ENCODE measurements at places on chromosomes 7 and 10.

- DNase-seq, result no peak
These were observed 234.3 kb upstream of the TEX47 start for GRCh38 chr7:89029864-89030263.

GRCh38 chr10:21506351-21506750 lies 19.1 kb downstream of the SKIDA1 start:
- no peak for DNase-seq

DNA sequence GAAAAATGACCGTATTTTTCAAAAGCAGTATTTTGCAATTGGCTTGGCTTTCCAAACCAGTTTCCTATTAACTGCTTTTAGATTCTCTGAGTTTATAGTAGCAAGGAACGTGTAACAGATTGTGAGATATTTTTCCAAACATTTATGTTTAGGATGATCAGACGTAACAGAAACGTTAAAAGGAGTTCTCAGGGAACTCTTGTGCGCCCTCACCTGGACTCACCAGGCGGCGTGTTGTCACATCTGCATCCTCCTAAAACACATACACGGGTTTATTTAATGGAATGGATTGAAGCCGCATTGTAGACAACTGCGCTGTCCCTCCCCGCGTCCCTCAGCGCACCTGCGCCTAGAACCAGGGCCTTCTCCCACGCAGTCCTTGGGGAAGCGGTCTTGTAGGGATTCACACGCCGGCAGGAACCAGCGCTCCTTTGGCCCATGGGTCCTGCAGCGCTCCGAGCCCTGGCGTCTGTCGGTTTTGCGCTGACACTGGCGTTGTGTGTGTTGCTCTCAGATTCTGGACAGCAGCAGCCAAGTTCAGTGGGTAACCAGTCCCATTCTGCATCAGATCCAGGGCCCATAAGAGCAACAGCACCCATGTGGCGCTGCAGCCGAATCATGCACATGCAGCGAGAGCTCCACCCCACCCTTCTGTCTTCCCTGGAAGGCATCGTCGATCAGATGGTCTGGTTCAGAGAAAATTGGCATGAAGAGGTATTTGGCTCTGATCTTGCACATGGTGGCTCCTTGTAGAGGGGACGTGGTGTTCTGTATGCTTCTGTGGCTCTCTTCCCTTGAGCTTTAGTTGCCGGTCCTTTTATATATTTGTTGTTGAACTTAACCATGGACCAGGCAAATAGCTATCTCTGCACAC lies 114.9 kb downstream of the TRRAP start:
- DNase-seq, result no peak

- no peak for DNase-seq
These were observed 29.0 kb downstream of the ATOH7 start for GRCh38 chr10:68202960-68203353.

DNA sequence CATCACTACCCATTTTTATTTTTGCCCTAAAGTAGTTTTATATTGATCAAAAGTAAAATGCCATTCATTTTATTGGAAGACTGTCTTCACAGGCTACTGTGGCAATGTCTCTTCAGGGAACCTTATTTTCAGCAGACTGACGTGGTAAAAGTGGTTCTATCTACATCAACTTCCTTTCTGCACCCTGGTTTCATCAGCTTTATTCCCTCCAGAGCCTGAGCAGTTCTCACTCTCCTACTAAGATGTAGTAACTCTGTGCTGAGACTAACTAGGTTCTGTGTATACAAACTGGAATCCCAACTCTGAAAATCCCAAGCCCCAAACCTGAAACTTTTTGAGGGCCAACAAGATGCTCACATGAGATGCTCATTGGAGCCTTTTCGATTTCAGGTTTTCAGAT lies 155.3 kb downstream of the SFMBT2 start:
- no peak for DNase-seq

GRCh38 chr7:129553899-129554461 lies 51.6 kb downstream of the SMKR1 start:
- DNase-seq, result peak; percentile 27

DNA sequence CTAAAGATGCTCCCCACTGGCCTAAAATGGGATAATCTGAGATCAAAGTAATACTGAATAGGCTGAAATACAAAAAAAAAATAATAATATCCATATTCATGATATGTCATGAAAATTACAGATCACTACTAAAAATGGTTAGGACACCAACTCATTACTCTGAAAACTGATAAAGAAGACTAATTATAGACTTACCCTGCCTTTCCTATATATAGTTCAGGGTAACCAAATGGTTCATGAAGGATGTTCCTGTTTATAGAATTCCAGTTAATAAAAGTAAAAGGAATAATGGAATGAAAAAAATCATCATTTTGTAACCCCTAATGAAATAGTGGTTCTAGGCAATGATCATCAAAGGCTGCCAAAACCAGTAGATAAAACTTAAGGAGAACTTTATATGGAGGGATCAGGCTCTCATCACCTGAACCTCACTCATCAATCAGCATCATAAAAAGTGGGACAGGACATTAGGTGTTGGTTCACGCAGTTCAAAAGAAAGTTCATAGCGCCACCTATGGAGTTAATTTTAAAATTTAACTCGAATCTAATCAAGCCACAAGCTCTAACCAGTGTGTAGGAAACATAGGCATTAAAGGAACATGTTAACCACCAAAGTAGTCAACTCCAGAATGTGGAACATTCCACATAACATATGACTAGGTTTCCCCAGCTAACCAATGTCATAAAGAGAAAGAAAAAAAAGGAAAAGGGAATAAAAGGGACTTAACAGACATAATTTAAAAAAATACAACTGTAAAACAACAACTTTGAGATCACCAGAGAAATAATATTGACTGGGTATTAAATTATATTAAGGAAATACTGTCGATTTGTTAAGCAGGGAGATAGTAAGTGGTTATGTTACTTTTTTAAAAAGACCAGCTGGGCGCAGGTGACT lies 35.7 kb downstream of the P4HA1 start:
- no peak for DNase-seq

GRCh38 chr7:32253299-32253698 lies 183.1 kb upstream of the PDE1C start:
- DNase-seq, result no peak

GRCh38 chr10:3270577-3271316 lies 98.2 kb upstream of the PITRM1 start:
- DNase-seq, result no peak

DNA sequence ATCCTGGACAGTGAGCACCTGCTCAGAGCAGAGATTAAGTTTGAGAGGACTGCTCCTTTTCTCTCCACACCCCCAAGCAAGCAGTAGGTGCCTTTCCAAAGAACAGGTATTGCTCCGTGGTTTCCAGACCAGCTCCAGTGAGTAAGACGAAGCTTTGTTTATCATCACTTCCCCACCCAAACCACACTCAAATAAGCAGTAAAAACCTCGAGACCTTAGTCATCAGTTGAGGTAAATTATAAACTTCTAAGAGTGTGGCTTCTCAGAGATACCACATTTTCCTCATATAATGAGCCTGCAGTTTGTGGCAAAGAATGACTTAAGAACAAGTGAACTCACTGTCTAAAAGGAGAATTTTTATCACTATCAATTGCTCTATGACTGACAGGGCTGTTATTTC lies 50.0 kb upstream of the GRB10 start:
- no peak for DNase-seq

- no peak for DNase-seq
These were observed 58.2 kb upstream of the DNAAF5 start for GRCh38 chr7:668139-668931.

DNA sequence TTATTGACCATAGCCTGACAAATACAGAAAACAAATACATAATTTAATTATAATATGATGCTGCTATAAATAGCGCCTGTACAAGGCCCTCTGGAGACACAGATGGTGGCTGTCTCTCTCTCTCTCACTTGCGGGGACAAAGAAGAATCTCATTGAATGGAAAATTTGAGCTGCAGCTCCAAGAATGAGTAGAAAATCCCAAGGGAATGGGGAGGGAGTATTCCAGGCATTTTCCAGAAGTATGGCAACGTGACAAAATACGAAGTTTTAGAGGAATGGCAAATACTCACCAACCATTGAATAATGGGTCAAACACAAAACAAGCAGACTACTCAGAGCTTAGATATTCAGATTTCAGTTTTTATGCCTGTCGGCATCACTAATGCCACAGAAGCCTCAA lies 179.9 kb downstream of the NRP1 start:
- no peak for DNase-seq

GRCh38 chr7:45921699-45922519 lies 837 bp upstream of the IGFBP3 start:
- DNase-seq, result peak; percentile 47

GRCh38 chr10:127832501-127832900 lies 60.2 kb downstream of the CLRN3 start:
- no peak for DNase-seq

- DNase-seq, result no peak
These were observed 28.7 kb downstream of the MALRD1 start for GRCh38 chr10:19077276-19077675.

DNA sequence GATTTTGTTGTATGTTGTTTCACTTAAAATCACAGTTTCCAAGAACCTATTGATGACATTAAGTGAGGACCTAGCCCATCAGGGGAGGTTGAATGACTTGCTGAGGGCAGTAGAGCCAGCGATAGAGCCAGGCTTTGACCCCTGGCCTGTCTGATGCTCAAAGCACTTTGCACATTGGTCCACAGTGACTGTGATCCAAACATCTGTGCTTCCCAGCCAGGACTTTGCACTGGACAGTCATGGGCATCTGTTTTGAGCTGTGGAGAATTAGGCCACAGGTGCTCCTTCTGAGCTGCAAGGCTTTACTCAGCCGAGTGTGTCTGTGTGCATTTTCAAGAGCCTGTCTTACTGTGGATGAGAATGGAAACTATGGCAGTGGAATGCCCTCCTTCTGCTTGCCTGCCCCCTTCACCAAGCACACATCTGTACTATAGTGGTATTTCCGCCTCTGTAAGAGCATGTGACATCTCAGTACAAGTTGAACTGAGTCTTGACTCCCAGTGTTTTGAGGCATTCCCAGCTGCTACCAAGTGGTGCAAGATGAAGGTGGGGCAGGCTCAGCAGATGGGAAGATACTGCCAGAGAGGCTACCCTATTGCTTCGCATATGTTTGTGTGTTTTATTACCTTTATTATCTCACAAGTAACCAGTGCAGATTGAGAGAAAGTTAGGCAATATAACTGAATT lies 72.7 kb upstream of the AOAH start:
- DNase-seq, result no peak

- DNase-seq, result no peak
These were observed 26.0 kb upstream of the ITGA8 start for GRCh38 chr10:15745751-15746150.

DNA sequence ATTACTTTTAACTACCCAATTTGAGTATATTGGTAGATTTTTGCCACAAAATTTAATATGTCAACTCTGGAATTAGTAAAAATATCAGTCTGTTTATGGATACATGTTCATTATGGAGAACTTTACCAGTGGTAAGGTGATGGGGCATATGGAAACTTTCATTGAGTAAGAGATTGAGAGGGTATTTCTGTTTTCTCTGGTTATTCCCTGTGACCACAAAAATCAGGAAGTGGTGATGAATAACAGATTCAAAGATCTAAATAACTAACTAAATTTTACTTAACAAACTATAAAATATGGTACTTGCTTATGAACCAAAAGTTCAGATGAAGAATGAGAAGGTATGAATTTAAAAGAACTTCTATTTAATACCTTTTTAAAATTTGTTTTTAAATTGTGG lies 22.1 kb upstream of the STEAP4 start:
- no peak for DNase-seq

DNA sequence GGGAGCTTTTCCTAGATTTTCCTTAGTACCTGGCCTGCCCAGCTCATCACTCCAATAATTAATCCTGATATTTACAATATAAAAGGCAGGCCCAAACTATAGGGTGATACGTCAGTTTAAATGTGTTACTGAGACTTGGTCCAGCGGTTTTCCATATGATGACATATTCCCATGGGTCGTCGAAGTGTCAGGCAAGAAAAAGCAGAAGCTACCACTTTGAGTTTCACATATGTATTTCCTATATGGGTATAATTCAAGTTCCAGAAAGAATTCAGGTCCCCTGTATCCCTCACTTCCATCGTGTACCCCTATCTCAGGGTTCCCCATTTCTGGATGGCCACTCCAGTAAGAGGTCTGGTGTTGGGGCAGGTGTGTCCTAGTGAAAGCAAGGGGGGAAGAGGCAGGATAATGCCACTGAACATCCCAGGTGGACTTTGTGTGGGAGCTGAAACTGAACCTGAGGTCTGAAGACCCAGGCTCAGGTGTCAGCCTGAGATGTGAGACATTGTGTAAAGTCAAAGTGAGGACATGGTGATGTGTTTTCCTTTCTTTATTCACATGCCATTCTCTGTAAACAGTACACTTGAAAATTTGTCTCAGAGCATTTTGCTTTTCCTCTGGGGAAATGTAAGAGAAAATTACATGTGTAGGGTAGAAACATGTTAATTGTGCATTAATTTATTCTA lies 167.8 kb downstream of the PLXDC2 start:
- DNase-seq, result no peak

Measured in CD4-positive, alpha-beta T cell treated with Interferon alpha-2 for 1 hour (primary cell).